Non-pigmented ciliary epithelial cell (primary cell): ENCODE measurements at places on chromosomes 11 and 22.

- DNase-seq: no peak
Measured at GRCh38 chr11:96045622-96046456, 121.9 kb upstream of the MTMR2 start.

DNA sequence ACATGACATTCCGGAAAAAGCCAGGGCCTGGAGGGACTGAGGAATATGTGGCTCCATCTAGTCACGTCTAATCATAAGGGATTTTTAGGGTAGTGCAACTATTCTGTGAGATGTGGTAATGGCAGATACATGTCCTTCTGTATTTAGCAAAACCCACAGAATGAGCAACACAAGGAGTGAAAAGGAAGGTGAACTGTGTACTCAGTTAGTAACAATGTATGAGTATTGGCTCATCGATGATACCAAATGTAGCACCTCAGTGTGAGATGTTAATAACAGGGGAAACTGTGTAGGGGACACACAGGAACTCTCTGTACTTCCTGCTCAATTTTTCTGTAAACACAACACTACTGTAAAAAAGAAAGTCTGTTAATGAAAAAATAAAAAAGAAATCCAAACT is 42.0 kb upstream of the CARS1 start:
- no peak for DNase-seq

GRCh38 chr11:34938611-34939010 is 22.2 kb downstream of the PDHX start:
- DNase-seq: no peak

DNA sequence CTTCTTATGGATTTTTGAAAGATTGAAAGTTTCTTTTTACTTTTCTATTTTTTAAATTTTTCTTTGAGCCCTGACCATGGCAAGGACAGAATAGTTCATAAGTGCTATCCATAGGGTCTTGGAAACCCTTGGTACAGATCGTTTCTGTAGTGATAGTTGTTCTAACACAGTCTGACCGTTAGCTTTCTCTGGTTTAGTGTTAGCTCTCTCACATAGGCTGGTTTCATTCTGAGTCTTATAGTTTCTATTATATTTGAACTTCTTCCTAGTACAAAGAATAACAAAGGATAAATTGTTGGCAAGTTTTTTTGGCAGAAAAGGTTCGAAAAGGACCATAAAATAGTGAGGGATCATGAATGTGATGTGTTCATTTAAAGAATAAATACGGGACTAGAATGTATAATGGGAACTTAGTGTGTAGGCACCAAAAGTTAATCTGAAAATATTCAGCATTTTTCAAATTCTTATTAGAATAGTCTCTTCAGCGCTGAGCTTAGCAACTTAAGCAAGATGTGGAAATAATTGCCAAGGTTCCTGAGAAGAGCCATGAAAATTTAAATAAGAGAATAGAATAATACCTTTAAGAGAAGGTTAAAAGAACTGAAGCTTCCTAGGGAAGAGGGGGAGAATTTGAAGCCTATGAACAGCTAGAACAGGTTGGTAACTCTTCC is 24.1 kb downstream of the FDX1 start:
- no peak for DNase-seq

- DNase-seq: no peak
Measured at GRCh38 chr22:40621309-40622151, 15.0 kb downstream of the MRTFA start.

GRCh38 chr22:19535001-19535400 is 10.8 kb upstream of the CLDN5 start:
- DNase-seq: no peak

DNA sequence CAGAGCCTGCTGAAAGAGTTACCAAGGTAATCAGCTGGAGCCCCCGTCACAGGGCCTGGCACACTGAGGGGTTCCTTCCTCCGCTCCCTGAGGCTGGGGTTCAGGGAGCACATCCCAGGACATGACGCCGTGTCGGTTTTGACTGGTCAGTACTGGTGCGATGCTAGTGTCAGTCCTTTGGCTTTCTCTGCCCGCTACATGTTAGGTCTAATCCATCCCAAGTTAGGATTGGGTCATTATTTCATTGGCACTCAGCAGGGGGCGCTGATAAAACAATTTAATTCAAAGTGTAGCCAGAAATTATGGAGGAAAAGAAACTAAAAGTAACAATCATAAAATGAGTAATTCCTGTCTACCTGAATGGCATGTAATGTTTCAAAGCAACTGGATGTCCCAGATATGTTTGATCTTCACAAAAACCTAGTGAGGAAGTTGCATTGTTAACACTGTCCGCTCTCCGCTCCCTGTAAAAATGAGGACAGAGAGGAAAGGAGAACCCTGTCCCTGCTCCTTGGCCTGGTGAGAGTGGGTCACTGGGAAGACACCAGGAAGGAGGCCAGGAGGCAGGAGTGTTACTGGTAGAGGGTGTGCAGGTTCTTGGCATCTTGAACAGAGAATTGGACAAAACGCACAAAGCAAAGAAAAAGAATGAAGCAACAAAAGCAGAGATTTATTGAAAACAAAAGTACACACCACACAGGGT is 27.1 kb downstream of the TSKU start:
- DNase-seq: no peak

GRCh38 chr22:26903030-26903856 is 245.9 kb downstream of the MIAT start:
- no peak for DNase-seq

DNA sequence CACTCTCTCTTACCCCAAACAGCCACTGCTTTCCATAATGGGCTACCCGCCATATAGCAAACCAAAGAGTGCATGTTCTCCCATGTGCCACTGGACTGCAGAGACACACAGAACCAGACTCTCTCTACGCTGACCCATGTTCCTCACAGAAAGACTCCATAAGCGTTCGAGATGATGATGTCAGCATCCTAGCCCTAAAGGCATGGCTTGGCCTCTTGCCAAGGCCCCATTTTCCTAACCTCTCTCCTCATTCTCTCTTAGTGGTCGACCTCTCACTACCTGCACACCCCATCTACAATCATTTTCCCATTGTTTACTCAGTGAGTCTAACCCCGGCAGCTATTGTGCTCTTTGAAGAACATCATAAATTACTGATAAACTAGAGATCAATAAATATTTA is 4.9 kb downstream of the NDUFC2 start:
- no peak for DNase-seq

GRCh38 chr11:47051217-47051616 is 114.7 kb downstream of the CSTPP1 start:
- DNase-seq: no peak

- no peak for DNase-seq
Measured at GRCh38 chr22:46275455-46276122, 7.8 kb downstream of the TTC38 start.

- no peak for DNase-seq
Measured at GRCh38 chr11:82267186-82267585, 466.5 kb downstream of the FAM181B start.

DNA sequence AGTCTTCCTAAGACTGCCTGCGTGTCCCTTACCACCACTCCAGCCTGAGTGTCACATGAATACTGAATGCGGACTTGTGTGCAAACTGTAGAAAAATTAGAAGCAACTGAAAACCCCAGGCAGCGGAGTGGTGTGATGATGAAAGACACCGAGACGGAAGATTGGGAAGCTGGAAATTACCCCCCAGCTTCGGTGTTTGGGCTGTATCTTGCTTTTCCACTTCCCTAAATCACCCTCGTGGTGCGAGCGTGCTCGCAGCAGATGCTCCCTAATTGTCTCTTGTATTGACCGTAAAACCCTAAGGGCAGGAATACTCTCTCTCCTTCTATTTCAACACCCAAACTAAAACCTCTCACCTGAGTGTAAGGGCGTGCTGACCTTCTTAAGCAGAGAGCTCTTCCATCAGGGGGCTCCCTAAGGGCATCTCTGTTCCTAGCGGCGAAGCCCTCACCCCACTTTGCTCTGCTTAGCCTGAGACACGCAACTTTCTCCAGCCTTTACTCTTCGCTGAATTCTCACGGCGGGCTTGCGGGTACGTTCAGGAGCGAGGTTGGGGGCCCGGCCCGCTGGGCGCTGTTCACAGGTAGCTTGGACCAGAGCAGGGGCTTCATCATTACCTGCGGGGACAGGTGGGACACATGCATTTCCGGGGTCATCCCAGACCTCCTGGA is 62.4 kb downstream of the CRYBB2 start:
- no peak for DNase-seq

DNA sequence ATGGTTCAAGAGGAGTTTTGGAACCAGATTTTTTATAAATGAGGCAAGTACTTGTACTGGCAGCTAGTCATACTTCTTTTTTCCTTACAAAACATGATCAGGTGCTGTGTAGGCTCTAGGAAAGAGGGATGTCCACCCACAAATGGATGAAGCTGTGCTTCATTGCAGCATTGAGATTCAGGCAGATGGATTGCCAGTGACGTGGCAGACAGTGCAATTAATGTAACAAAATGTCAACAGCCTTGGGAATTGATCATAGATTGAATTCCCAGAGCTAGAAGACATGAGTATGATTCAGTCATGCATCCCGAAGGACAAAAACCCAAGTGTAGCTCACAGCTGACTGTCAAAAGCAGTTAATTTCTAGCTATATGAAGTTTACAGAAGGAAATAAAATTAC is 99.2 kb upstream of the RASSF10 start:
- no peak for DNase-seq

DNA sequence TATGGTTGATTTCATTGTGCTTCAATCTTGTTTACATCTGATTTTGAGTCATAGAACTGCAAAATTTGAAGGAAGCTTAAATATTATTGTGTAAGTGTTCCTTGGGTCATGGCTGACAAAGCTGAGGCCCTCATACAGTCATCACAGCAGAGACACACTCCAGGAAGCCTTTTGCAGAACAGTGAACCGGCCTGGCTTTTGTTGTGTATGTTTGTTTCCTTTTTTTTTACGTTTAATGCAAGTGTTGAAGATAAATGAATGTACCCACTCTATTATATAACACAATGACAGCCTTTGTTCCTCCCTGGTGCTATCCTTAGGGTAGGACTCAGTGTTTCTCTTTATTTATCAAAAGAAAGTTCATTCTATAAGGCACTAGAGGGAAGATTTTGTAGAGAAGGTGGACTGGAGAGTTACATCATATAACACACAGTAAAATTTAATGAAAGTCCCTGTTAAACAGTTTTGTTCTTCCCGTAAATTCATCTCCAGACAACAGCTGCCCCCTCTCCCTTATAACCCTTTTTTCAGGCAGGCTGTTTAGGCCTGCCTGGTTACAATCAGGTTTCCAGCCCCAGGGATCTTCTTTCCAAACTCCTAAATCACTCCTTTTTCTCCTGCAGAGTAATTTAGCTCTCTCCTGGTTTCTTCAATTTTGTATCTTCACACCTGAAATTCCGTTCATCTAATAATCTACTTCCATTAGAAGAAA is 34.3 kb upstream of the CSTF3 start:
- DNase-seq: no peak

DNA sequence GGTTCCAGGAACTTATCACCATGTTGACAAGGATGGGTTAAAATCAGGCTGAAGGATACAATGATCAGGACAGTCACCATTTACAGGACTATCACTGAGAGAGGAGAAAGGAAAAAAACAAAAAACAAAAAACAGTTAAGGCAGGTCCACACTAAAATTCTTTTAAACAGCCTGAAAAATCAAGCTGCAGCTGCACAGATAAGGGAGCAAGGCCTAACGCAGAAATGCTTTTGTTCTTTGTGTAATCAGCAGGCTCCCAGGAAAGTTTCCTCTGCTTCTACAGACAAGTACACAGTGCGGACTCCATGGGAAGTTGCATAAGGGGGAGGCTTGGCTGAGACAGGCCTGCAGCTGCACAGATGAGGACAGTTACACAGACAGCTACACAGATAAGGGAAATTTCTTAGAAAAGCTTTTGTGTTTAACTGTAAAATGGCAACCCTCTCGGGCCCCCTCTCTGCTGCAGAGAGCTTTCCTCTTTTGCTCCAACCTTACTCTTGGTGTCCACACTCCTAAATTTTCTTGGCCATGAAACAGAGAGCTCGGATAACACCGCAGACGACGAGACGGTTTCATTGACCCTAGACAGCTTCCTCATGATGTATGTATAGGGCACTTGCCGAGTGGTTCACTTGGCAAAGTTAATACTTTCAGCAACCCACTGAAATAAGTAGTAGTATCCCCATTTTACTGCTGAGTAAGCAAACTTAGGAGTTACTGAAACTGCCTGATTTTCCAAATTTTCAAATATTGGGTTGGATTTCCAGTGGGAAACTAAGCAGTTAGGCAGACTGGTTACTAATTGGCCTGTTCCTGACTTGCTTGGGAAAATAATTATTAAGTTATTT is 45.5 kb downstream of the PIWIL3 start:
- DNase-seq: peak; percentile 42

DNA sequence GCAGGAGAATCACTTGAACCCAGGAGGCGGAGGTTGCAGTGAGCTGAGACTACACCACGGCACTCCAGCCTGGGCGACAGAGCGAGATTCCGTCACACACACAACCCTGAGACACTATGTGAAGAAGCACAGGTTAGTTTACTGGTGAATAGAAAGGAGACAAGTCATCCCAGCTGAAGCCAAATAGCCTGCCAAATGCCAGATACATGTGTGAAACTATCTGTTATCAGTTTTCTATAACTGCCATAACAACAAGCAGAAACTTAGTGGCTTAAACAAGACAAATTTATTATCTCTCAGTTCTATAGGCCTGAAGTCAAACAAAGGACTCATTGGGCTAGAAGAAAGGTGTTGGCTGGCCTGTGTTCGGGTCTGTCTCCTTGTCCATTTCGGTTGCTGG is 88.0 kb upstream of the CHRM4 start:
- DNase-seq: no peak

GRCh38 chr11:33207408-33207985 is 46.2 kb upstream of the CSTF3 start:
- DNase-seq: no peak

DNA sequence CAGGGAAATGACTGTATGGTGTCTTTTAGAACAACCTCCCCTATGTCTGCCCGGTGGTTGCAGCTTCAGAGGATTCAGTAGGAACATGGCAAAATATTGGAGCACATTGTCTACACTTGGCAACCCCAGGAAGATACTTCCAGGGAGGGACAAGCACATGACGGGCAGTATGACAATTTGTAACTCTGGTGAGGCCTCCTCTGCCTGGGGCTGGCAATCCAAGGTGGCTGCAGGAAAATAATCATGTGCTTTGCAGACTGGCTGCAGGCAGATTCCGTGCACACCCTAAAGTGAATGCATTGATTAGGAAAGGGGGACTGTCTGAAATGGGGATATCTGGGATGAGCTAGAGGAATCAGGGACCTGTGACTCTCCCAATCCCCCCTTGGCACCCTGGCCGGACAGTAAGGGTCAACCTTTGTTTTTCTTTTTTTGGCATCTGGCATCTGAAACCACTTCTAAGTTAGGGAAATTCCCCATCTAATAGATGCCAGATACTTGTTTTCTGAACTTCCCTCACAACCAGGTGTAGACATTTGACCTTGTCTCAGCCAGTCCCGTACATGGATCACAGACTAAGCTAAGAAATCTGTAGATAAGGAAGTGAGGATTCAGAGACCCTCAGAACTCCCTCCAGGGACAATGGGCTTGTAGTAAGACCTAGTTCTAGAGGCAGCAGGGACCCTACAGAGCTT is 10.5 kb upstream of the PHOX2A start:
- DNase-seq: no peak
